HCT116 (cell line): ENCODE measurements at places on chromosomes 6 and 20. TPM values are rescaled to one million over a fixed set of nuclear protein-coding genes. Genes with fewer than 3 reads are reported as not detected.

MUCL3 gene
- 0.15 TPM for total RNA-seq

PNPLA1 gene
- total RNA-seq: 0.10 TPM

PRICKLE4 gene
- total RNA-seq: 2.9 TPM

RBBP8NL gene
- total RNA-seq: 0.59 TPM

TFAP2A gene
- total RNA-seq: 24.3 TPM

TENT5A gene
- 11.2 TPM for total RNA-seq

SEMG1 gene
- not detected for total RNA-seq

DNA sequence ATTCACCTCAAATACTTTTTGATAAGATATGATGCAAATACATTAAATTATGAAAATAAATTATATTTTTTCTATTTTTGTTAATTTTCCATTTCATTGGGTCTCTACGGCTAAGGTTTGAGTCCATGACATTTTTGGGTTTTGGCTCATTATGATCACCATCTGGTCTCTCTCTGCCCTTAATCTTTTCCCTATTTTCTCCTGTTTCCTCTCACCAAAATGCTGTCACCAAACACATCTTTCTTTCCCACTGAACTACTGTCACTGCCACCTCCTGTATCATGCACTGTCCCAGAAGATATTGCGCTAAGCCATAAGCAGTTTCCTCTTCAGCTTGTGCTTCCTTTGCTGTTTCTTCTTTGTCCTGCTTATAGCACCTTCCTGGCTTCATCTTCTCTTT is 42.0 kb upstream of the OGFRL1 start:
- no peak for DNase-seq

DNA sequence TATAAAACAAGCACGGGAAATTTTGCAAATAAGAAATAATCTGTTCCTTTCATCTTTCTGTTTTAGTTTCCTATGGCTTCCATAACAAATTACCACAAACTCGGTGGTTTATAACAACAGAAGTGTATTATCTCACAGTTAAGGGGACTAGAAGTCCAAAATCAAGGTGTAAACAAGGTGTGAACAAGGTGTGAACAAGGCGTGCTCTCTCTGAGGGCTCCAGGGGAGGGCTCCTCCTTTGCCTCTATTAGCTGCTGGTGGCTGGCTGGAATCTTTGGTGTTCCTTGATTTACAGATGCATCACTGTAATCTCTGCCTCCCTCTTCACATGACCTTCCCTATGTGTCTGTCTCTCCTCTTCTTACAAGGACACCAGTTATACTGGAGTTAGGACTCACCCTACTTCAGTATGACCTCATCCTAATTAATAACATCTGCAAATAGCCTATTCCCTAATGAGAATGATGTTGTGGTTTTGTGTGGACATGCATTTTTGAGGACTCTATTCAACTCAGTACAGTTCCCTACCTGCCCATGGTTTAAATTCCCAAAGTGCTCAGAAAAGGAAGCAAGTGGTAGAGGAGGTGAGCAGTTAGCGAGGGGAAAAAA is 17.5 kb upstream of the BMP5 start:
- DNase-seq: no peak

- peak; percentile 53 for DNase-seq
These were observed 5.6 kb upstream of the SYNE1 start for GRCh38 chr6:152642578-152643375.

GRCh38 chr20:891058-891705 is 25.0 kb downstream of the ANGPT4 start:
- DNase-seq: no peak
